ENCODE measurements at places on chromosomes 5 and 9. TPM values are rescaled to one million over a fixed set of nuclear protein-coding genes. Genes with fewer than 3 reads are reported as not detected.

The PROB1 gene
- 1.2 TPM for total RNA-seq

The IFNK gene
- not detected for total RNA-seq

The DMRT3 gene
- total RNA-seq, result not detected

The HTR1A gene
- not detected for total RNA-seq

The BASP1 gene
- 127 TPM for total RNA-seq

The PIP5K1B gene
- under 0.01 TPM for total RNA-seq

The IL13 gene
- total RNA-seq, result not detected

The UIMC1 gene
- total RNA-seq, result 47.2 TPM

The IFNB1 gene
- not detected for total RNA-seq

The PCDHA10 gene
- total RNA-seq, result 0.56 TPM
